Stimulated activated CD4-positive, alpha-beta T cell treated with anti-CD3 and anti-CD28 coated beads, Interleukin-15, amount 100 ng/mL, for 1 hour (primary cell): ENCODE measurements at places on chromosomes 11 and 22.

- no peak for DNase-seq
These were observed 60.3 kb downstream of the ETS1 start for GRCh38 chr11:128527046-128527445.

DNA sequence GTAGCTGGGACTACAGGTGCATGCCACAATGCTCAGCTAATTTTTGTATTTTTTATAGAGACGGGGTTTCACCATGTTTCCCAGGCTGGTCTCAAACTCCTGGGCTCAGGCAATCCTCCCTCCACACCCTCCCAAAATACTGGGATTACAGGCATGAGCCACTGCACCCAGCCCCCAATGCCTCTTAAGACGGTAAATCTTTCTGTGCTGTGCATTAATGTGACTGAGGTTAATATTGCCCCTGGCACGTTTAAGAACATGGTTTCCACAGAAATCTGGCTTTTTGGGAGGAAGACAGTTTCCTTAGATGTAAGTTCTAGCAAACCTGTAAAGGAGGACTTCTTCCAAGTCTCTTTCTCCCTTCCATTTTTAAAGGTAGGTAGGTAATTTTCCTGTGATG is 6.1 kb upstream of the HORMAD2 start:
- no peak for DNase-seq

DNA sequence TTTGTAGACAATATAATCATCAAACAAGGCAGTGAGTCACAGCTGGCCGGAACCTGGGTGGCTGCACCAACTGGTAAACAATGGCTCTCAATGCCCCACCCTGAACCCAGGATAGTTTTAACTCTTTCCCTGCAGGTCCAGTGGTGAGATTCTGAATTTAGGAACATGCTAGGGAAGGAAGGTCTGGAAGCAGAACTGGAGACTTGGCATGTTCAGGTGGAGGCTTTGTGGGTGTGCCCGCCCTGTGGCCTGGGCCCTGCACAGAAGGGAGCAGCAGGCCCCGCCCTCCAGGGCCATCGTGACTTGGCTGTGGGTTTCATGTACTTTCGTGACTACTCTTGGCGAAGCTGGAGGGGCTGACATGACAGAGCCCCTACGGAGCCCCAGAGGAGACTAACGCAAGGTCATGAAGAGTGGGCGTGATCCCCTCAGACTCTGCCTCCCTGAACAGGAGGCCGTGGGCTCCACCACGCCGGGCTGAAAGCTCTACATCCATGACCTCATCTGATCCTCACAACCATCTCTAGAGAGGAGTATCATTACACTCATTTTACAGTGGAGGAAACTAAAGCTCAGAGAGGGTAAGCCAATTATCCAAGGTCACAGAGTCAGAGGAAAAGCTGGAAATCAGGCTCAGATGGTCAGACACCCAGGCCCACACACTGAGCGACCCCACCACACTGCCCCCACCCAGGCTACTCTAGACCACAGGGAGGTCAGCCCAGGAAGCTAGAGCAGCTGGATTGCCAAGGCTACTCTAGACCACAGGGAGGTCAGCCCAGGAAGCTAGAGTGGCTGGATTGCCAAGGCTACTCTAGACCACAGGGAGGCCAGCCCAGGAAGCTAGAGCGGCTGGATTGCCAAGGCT is 27.3 kb downstream of the MAFF start:
- no peak for DNase-seq

DNA sequence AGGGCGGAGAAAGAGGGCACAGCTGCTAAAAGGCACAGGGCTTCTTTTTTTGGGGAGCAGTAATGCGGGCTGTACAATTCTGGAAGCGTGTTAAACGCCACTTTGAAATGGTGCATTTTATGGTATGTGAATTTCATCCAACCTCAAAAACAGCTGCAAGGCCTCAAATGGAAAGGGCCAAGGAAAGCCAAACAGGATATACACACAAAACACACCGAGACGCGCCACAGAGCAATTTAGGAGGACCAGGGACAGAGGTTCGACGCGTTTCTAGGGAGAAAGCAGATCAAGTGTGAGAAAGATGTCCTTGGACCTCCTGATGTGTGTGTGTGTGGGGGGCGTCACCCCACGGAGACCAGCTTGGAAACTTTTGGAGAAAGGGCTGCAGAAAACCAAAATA is 31.1 kb downstream of the TSPAN4 start:
- DNase-seq: no peak

GRCh38 chr11:72293910-72294615 is 50.1 kb upstream of the PHOX2A start:
- DNase-seq: no peak

DNA sequence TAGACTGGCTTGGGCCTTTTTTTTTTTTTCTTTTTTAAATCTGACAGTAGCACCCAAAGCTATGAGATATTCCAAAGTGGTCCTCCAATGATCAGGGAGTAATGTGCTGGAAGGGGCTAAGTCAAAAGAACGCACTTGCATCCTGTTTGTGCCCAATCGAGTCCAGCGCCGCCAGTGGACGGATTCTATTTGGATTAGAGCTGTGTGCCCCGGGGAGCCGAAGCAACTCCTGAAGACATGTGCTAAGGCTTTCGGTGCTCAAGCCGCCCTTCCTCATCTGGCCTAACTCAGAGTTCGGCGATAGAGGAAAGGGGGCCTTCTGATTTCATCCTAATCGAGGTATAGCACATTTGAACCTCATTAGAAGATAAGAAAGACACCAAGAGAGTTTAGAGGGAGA is 147.8 kb upstream of the NECTIN1 start:
- no peak for DNase-seq

DNA sequence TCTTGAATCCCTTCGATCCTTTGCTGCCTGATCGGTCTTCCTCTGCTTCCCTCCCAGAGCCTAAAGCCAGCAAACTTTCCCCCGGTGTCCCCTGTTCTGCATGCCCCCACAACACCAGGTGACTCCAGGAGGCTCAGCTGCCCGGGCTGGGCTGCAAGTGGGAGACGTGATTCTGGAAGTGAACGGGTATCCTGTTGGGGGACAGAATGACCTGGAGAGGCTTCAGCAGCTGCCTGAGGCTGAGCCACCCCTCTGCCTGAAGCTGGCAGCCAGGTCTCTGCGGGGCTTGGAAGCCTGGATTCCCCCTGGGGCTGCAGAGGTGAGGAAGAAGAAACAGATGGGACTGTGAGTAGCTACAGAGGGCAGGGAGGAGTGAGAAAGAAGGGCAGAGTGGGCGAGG is 3.6 kb downstream of the NHERF4 start:
- DNase-seq: no peak

- no peak for DNase-seq
These were observed 26.2 kb downstream of the TMEM135 start for GRCh38 chr11:87063982-87064381.

DNA sequence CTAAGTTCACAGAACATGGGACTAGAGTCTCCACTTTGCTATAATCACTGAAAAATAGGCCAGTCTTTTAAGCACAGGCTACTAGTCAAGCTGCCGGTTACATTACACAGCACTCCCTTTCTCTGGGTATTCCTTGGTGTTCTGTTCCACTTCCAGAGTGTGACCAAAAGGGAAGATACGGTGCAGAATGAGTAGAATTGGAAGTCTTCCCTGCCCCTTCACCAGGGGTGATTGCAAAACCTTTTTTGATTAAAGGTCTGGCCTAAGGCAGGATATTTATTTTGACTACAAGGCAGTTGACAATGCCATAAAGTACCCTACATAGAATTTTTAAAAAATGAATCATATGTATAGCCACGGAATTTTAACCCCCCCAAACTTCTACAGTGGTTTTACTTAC is 59.6 kb upstream of the ADORA2A start:
- no peak for DNase-seq

DNA sequence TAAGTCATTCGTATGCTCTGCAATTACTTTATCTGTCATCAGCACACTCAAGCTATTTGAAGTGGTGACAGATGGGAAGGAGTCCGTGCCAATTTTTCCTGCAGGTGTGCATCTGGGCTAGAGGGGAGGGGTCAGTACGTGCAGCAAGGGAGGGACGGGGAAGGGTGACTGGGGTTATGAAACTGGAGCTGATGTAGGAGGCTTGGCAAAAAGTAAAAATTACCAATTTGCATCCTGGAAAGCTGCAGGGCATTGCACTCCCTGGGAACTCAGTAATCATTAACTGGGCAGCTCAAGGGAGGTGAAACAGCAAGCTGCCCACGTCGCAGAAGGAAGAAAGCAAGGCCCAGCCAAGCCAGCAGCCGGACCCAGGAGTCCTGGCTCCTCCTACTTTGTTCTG is 87.1 kb upstream of the TMEM45B start:
- DNase-seq: no peak

DNA sequence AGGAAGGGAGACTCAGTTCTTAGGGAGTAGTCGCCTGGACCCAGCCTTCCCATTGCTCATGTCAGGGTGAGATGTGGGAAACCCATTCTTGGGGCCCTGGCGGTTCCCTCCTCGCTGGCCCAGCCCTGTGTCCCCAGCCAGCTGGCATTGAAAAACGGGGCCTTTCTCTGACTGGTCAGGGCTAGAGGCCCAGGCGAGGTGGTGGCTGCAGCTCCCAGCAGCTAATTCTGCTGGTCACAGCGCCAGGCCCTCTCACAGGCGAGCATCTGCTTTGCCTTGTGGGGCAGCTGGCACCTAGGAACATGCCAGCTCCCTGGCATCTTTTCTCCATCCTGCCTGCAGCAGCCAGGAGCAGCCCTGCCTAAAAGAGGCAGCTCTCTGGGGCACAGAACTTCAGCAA is 20.1 kb downstream of the TSPAN18 start:
- DNase-seq: no peak

DNA sequence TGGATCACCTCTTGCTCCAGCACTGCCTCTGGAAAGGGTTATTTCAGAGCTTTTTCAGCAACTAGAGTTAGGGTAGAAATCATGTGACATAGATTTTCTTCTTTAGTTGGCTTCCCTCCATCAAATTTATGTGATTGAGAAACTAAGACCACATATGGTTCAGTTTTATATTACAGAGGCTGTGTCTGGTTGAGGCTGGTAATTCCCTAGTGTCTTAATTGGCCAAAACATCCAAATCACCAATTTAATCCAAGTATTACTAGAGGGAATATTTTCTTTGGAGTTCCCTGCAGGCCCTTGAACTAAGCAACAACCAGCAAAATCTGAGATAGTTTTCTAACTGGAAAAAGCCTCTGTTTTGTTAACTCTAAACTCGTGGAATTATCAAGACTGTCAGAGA is 136.3 kb downstream of the ARHGAP42 start:
- DNase-seq: no peak

DNA sequence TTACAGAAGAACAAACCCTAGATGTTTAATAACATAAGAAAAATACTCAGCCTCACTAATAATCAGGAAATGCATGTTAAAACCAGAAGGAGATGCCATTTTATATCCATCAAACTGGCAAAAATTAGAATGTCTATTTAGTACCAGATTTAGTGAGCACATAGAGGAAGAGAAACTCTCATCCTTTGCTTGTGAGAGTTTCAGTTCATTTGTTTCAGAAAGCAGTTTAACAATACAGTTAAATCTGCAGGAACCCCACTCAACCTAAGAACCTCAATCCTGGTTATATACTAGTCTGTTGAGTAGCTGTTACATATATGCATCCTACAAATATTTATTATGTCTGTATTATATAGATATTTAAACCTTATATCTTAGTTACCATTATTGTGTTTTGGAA is 172.6 kb downstream of the WNT11 start:
- no peak for DNase-seq

- DNase-seq: no peak
These were observed 15.7 kb upstream of the TH start for GRCh38 chr11:2187280-2187707.

DNA sequence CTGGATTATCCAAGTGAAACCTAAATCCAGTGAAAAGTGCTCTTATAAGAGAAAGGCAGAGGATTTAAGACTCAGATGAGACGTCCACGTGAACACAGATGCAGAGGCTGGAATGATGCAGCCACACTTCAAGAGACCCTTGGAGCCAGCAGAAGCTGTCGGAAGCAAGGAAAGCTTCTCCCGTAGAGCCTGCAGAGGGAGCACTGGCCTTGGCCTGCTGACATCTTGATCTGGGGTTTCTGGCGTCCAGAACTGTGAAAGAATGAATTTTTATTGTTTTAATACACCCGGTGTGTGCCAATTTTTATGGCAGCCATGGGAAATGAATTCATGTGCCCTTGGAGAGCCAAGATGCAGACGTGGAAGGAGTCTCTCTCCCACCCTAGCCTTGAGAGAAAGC is 407.0 kb upstream of the B3GAT1 start:
- no peak for DNase-seq

DNA sequence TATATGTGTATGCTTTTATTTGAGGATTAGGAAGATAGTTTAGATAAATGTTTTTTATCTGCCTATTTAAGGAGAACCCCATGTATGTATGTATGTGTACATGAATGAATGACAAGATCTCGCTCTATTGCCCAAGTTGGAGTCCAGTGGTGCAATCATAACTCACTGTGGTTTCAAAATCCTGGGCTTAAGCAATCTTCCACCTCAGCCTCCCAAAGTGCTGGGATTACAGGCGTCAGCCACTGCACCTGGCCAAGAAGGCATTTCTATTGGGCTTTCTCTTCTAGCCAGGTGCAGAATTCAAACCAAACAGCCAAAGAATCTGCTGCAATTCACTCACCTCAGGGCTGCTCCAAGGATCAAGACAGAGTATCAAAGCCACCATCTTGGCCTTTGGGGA is 25.5 kb upstream of the DGKZ start:
- DNase-seq: no peak
